ENCODE measurements at places on chromosomes 2 and 18. TPM values are rescaled to one million over a fixed set of nuclear protein-coding genes. Genes with fewer than 3 reads are reported as not detected.

HAAO gene
- 38.4 TPM for polyA plus RNA-seq

REG1A gene
- not detected for polyA plus RNA-seq

DNA sequence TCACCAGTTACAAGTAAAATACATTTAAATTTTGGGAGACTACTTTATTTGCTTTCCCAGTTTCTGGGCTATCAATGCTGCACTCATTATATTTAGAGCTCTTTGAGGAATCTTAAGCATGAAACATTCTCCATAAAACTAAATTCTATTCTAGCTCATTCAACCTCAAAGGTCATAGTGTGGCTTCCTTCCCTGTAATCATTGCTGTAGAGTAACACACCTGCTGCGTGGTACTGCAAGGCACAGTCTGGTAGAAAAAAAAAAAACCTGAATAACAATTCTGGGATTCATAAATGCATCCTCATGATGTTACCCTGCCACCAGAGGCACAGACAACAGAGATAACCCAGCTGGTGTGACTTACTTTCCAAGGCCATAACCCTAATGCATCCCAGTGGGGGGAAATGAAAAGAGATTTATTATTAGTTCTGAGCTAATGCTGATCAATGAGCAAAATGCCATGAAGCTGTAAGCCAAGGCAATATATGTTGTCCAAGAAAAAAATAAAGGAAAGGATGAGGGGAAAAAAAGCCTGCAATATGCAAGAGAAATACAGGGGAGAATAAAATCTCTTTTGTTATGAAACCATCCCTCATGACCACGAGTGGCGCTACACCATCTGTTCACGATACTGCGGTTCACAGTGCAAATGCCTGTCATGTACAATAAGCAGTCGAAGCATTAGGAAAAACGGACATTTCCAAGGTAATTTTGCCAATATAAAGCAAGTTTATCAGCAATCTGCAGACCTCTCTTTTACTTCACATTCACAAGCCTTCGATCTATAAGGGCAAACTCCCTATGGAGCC is 1481.6 kb upstream of the PIK3C3 start:
- no peak for DNase-seq

GRCh38 chr2:109446278-109447131 is 167.3 kb downstream of the SEPTIN10 start:
- DNase-seq: no peak

DNA sequence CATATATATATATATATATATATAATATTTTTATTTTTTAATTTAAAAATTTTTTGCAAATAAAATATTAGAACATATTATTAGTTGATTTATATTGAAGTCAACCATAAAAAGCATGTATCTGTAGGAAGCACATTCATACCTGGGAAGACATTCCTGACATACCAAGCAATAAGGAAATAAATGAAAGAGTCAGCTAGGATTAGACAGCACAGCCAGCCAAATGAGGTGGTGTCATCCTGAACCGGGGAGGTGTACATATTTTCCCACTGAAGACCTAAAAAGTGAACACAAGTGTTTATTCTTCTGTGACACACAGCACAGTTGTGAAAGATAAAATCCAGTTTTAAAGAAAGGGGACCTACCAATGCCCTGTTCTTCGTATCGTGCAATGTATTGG is 149.2 kb downstream of the ABCA12 start:
- DNase-seq: no peak

GRCh38 chr18:32847691-32848090 is 74.9 kb upstream of the KLHL14 start:
- no peak for DNase-seq

- DNase-seq: no peak
Measured at GRCh38 chr2:54240515-54241469, 15.2 kb downstream of the TSPYL6 start.

DNA sequence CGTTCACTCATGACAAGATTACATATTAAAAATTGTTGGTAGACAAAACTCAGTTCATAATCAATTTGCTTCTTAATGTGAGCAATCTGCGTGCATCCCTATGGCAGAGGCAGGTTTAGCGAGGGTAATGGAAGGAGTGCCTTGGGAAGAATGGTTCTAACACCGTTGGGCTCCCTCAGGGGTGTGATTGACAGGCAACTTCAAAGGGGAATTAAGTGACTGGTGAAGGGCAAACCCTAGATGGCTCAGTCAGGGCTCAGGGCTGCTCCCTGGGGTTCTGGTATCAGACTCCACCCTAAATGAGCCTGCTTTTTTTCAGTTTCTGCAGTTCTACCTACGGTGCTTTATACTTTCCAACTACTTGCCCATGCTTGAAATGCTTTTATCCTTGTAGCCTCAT is 419.5 kb upstream of the CELF4 start:
- no peak for DNase-seq

DNA sequence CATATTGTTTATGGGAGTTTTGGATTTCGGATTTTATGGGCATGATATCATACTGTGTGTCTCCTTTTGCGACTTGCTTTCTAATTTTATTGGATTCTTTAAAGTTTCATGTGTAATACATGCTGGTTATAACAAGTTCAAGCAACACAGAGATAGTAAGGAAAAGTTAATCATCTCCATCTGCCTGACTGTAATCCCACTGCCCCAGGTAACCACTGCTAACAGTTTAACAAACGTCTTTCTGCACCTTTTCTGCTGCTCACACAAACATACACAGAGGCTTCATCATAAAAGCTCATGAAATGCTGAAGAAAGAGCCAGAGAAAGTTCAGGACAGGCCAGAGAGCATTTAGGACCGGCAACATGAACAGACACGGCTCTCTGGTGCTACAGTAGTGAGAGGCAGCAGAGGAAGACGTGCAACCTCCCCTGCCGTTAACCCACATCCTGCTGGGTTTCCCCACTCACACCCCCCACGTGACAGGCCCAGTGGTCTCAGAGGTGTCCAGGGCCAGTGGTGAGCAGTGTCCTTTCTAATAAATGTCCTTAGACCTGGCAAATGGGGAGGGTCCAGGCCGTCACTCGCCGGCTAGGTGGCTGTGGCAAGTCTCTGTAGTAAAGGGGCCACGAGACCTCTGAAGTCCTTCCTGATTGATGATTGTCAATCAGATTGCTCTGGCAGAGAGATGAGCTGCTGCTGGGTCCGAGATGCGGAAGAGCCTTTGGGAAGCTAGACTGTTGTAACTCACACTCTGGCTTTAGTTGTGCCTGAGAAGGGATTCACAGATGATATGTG is 43.0 kb upstream of the SLC1A4 start:
- DNase-seq: no peak

- DNase-seq: no peak
Measured at GRCh38 chr2:129103936-129104878, 785.5 kb upstream of the HS6ST1 start.

Data from right renal cortex interstitium (tissue), 3 donors.